ENCODE measurements at places on chromosomes 11 and 22. TPM values are rescaled to one million over a fixed set of nuclear protein-coding genes. Genes with fewer than 3 reads are reported as not detected.

- DNase-seq = peak; percentile 73
Measured at GRCh38 chr11:33869481-33870422, 22.1 kb downstream of the LMO2 start.

GRCh38 chr11:10076458-10077141 is 217.4 kb downstream of the SBF2 start:
- DNase-seq = peak; percentile 84

GRCh38 chr11:88666364-88666763 is 328.8 kb upstream of the CTSC start:
- no peak for DNase-seq

GRCh38 chr22:29798318-29798717 is 31.1 kb downstream of the UQCR10 start:
- DNase-seq = no peak

- DNase-seq = no peak
Measured at GRCh38 chr11:34135439-34135838, 30.0 kb downstream of the NAT10 start.

- no peak for DNase-seq
Measured at GRCh38 chr22:37403267-37403960, 23.9 kb downstream of the ELFN2 start.

DNA sequence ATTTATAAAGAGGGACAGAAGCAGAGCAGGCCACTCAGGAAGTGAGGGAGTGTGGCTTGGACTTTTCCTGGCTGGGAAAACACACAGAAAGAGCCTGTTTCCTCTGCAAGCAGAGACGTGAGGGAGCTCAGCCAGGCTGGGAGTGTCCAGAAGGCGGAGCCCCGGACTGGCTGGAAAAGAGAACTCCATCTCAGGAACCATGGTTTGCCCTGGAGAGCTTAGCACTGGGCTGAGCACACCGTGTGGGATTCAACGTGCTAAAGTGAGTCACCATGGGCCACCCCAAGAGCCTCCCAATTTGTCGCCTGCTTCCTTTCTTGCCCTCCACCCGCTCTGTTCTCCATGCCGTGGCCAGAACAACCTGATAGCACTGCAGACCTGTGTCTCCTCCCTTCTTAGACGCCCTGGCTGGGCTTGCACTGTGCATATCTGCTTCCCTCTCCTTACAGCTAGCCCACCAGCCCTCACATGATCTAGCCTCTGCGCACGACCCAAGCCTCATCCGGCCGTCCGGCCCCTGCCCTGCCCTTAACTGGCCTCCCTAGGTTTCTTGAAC is 51.8 kb downstream of the GALNT18 start:
- no peak for DNase-seq

GRCh38 chr11:4522339-4522738 is 22.7 kb upstream of the OR52M1 start:
- DNase-seq = no peak

DNA sequence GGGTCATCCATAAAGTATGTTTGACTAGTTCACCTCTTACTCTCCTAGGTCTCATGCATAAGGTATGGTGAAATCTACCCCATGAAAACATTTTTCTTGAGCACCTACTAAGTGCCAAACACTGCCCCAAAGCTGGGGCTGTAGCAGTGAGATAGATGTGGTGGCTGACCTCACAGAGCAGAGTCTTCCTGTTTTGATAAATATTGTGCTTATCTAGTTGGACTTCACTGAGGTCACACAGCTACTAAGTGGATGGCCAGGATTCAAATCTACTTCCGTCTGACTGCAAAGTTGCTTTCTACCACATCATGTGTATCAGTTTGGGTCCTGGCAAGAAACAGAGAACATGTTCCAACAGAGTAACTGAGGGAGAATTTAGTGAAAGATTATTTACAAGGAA is 6.4 kb upstream of the HTATIP2 start:
- DNase-seq = no peak

DNA sequence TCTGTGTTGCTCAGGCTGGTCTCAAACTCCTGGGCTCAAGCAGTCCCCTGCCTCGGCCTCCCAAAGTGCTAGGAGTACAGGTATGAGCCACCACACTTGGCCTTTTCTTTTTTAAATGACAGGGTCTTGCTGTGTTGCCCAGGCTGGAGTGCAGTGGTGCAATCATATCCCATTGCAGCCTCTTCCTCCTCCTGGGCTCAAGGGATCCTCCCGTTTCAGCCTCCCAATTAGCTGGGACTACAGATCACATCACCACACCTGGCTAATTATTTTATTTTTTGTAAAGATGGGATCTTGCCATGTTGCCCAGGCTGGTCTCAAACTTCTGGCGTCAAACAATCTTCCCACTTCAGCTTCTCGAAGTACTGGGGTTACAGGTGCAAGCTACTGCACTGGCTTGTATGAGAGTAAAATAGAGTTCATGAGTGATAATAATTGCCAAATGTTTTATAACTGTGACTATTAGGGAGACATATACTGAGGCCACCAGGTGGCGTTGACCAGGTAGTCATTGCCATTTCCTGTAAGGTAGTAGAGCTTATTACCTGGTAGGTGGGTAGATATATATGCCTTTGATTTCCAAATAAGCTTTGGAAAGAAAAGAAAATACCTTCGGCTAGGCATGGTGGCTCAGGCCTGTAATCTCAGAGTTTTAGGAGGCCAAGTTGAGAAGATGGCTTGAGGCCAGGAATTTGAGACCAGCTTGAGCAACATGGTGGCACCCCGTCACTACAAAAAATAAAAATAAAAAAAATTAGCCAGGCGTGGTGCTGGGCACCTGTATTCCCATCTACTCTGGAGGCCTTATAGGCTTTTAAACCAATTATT is 5.4 kb downstream of the FDX1 start:
- DNase-seq = no peak

The MTMR3 gene
- 23.4 TPM for polyA plus RNA-seq

The F2 gene
- polyA plus RNA-seq = 0.11 TPM

The UPK3A gene
- 2.4 TPM for polyA plus RNA-seq

The RNASEH2C gene
- 74.8 TPM for polyA plus RNA-seq

The NXPE1 gene
- not detected for polyA plus RNA-seq

The CASP5 gene
- polyA plus RNA-seq = not detected

The MMP13 gene
- polyA plus RNA-seq = not detected

The NXPE4 gene
- polyA plus RNA-seq = not detected
